ENCODE measurements at places on chromosomes 12 and 14.

- DNase-seq: no peak
These were observed 6.9 kb upstream of the ABHD12B start for GRCh38 chr14:50864946-50865345.

DNA sequence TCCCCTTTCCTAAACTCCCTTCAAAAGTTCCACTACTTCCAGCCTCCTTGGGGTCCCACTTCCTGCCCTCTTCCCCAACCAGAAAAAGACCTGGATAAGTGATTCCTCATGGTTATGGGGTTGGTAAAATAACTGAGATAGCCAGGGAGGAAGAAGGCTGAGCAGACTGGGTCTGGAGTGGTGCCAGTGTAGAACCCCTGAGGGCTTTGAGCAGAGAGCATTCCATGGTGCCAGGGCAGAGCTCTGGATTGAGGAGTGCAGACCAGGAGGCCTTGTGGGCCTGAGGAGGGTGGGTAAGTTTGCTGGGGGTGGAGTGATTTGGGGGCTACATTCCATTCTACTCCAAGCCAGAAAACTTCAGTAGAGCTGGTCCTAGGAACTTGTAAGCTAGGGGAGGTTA, 9.5 kb upstream of the CISTR start:
- DNase-seq: no peak

- no peak for DNase-seq
These were observed 618.8 kb downstream of the RPS29 start for GRCh38 chr14:48967419-48967818.

GRCh38 chr14:53278602-53279506, 125.7 kb upstream of the DDHD1 start:
- no peak for DNase-seq

- no peak for DNase-seq
These were observed 1.8 kb upstream of the RNU7-1 start for GRCh38 chr12:6941782-6942181.

DNA sequence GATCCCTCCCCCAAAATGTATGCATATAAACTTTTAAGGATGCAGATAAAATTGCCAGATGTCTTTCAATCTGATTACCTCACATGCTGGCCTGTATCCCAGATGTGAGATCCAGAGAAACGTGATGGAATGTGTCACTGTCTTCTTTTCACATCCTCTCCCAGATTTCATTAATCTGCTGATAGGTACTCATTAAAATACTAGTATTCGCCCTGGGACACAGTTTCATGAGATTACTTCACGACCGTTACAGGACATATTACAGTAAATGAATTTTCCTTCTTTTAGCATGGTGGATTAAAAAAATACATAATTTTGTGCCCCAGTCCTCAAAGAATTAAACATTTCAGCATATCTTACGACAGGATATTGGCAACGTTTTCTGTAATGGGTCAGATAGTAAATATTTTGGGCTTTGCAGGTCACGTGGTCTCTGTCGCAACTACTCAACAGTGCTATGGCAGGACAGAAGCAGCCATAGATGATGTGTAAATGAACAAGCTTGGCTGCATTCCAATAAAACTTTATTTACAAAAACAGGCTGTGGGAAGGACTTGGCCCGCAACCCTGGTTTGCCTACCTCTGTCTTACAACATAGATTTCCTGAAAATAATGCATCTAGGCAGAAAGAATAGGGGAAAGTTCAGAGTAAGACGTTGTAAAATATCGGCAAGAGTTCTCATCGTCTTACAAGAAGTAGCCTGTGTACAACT, 156.0 kb upstream of the DIO3 start:
- no peak for DNase-seq

- no peak for DNase-seq
These were observed 6.9 kb upstream of the TSPAN8 start for GRCh38 chr12:71164568-71165197.

- peak; percentile 96 for DNase-seq
These were observed 5.4 kb upstream of the ATP23 start for GRCh38 chr12:57935839-57936512.

DNA sequence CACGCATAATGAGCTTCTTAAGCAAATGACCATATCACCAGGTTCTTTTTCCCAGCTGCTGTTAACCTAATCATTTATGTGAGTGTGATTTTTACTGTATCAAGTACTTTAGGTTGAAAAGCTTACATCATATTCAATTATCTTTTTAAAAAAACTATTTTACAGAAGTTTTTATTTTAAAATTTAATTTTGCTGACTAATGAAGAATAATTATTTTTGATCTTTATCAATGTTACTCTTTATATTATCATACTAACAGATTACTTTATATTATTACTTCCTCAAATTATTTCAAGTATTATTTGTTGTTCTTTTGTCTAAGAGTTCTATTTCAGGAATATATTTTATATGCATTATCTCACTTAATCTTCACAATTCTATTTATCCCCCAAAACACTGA, 236.3 kb downstream of the CPNE8 start:
- no peak for DNase-seq

Measured in SK-MEL-5 (cell line).